ENCODE measurements at places on chromosomes 1 and 21.
A peak's percentile ranks its signal among the peaks of the same experiment; 100 is the strongest.

DNA sequence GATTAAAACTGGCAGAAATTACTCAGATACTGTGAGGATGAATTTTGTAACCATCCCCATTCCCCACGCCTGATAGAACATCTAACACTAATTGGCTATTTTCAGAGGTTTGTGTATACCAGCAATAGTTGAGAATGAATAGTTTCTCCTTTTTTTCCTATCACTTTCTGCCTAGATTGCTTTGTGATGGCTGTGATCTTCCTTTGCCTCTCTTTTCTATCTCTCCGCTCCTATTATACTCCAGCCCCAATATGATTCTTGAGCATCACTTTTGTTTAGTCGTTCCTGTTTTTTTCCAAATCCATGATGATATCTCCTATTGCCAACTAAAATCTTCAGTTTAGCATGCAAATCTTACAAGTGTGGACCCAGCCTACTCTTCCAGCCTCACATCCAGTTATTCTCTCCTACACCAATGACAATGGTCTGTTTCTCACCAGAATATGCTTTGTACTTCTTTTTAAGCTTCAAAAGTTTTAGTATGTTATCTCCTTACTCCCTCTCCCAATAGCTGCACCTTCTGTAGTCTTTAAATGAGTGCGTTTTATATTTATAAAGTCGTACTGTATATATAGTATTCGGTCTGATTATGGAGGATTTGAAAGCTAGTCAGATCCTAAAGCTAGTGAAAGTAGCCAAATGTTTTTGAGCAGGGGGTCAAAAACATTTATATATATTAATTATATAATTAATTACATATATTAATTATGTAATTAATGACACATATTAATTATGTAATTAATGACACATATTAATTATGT lies 25.2 kb downstream of the MAGI3 start:
- DNase-seq: no peak

DNA sequence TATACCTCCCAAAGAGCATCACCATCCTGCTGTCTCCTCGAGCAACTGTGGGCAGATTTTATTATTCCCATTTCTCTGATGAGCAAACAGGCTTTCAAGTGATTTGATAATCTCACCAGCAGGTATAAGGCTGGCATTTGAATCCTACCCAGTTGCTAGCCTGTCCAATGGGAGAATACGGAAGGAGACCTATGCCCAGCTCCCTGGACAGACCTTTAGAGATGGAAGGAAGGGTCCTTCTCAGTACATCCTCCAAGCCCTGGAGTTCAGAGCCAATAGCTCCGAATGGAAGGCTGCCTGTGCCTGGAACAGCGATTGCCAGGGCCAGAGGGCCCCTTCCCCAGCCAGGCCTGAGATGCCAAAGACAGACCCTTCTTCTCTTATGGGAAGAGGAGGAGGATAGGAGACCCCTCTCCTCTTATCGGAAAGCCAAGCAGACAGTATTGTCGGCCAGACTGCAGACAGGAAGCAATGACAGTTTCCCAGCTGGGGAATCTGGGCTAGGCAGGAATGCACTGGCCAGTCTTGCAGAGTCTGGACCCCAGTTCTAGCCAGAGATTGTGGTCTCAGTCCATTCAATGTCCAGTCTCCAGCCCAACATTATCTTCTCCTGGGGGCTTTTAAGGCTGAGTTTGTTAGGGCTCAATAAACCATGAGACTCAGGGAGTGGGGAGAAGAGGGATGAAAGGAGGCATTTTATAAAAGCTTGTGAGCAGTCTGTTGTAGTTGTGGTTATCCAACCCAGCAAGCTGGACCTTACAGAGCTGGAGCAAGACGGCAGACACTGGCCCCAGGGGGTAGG lies 2.0 kb downstream of the IFFO2 start:
- no peak for DNase-seq

GRCh38 chr1:41640141-41640751 lies 155.8 kb upstream of the EDN2 start:
- no peak for DNase-seq

DNA sequence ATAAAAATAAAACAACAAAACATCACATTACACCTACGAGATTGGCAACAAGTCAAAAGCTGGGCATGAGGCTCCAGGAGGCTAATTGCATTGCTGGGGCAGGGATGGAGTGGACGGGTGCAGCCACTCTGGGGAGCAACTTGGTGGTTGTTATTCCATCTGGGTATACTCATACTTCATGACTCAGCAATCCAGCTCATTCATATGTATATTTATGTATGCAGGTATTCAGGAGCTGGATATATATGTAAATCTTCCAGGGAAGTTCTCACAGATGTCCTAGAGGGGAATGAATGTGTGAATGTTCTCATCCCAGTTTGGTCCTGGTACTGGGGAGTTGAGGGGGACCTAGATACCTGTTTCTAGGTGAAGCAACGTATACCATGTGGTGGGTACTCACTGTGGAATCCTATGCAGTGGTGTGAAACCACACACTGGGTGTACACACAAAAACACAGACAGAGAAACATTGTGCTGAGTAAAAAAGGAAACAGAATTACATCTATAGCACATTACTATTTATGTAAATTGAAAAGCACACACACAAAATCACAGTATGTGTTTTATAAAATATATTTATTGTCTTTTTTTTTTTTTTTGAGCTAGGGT lies 79.7 kb upstream of the RAB4A start:
- no peak for DNase-seq

DNA sequence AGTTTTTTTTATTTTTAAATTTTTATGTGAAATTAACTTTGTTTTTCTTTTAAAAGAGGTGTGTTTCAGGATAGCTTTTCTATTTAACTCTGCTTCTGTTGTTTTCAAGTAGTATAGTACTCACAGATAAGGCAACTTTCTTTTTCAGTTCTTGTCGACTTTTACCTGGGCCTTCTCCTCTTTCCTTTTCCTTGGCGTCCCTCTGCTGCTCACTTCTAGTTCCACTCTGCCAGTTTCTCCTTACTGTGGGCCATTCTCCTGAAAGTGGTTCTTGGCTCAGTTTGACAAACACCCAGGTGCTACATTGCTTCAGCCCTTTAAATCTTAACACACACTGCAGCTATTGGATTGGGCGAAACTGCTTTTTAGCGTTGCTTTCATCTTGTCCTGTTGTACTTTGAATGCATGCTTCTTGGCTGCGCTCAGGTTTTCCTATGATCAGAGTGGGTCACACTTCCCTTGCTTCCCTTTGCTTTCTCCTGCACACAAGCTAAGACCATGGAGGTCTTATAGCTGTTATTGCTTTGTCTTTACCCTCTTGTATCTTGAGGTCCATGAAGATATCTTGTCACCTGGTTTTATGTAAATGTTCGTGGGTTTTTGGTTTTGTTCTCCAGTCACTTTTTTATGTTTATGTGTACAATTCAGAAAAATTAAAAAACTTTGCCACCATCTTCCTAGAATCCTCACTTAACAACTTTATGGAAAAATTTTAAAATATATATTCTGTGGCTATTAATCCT lies 21.6 kb downstream of the GABPA start:
- DNase-seq: no peak

DNA sequence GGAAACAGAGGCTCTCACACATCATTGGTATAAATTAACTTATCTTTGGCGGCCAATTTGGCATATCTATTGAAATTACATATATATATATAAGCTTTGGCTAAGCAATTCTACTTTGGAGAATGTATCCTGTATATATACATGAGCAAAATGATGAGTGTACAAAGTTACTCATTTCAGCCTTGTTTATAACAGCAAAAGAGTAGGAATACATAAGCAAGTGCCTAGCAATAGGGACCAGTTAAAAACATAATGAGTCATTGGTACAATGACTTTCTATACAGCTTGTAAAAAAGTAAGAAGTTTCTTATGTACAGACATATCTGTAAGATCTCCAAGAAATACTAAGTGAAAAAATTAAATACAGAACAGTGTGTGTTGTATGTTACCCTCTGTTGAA lies 190.8 kb downstream of the LTN1 start:
- DNase-seq: no peak

- no peak for DNase-seq
These were observed 24.5 kb upstream of the TSPAN2 start for GRCh38 chr1:115113766-115114165.

GRCh38 chr1:54121482-54122134 lies 31.2 kb downstream of the CDCP2 start:
- peak; percentile 30 for DNase-seq

DNA sequence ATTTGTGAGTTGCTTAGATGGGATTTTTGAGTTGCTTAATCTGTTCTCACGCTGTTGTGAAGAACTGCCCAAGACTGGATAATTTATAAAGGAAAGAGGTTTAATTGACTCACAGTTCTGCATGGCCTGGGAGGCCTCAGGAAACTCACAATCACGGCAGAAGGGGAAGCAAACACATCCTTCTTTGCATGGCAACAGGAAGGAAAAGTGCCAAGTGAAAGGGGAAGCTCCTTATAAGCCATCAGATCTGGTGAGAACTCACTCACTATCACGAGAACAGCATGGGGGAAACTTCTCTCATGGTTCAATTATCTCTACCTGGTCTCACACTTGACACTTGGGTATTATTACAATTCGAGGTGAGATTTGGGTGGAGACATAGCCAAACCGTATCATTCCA lies 10.3 kb downstream of the CLIC6 start:
- DNase-seq: no peak

GRCh38 chr1:233375653-233376052 lies 48.1 kb downstream of the MAP3K21 start:
- no peak for DNase-seq

Measured in activated T-helper 1 cell treated with Interleukin-2 at 50 U/mL for 16 hours (primary cell).